OCI-M1 (cell line): ENCODE measurements at places on chromosomes 5 and 9.

DNA sequence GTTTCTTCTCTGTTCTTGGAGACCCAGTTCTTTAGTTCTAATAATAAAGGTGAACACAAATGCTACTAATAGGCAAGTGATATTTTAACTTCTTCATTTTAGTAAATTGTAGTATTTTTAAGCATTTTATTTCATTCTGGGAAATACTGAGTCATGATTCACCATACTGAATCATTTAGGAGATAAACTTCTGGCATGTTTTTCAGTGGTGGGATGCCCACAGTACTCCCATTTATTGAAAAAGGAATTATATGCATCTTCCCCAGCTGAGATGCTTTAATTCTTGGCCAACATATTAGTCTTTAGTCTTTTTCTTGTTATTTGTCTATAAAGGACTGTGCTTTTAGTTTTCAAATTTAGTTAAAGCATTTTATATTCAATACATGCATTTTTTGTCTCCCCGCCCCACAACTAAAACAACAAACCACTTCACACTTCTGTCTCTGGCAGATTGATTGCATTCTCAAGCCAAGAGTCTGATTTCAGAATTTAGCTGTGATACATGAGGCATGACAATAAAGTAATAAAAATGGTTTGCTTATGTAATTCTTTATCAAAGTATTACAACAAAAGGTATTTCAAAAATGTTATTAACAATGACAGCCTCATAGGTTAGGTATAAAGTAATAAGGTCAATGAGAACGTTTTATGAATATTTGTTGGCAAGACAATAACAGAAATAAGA lies 125.2 kb upstream of the CDH18 start:
- no peak for DNase-seq

- DNase-seq = no peak
These were observed 22.8 kb upstream of the ANKRD18A start for GRCh38 chr9:38642951-38643814.

GRCh38 chr9:135077497-135078200 lies 9.8 kb upstream of the OLFM1 start:
- DNase-seq = peak; percentile 14

DNA sequence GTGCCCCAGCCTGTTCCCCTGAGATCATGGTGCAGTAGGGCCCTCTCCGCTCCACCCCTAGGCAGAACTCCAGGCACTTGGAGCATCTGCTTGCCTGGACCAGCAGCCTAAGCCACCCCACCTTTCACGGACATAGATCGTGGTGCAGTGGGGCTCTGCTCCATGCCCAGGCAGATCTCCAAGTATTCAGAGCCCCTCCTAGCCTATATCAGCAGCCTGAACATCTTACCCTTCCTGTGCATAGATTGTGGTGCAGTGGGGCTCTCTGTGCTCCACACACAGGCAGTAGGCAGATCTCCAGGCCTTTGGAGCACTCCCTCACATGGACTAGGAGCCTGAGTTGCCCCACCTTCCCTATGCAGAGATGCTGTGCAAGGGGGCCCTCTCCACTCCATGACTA lies 103.0 kb downstream of the GLIS3 start:
- no peak for DNase-seq

- peak; percentile 94 for DNase-seq
These were observed at the start of gene IL11RA for GRCh38 chr9:34651876-34652601. IL11RA (plus strand) TSS chr9:34652185; CDS start chr9:34655218, 3,033 bp downstream.

DNA sequence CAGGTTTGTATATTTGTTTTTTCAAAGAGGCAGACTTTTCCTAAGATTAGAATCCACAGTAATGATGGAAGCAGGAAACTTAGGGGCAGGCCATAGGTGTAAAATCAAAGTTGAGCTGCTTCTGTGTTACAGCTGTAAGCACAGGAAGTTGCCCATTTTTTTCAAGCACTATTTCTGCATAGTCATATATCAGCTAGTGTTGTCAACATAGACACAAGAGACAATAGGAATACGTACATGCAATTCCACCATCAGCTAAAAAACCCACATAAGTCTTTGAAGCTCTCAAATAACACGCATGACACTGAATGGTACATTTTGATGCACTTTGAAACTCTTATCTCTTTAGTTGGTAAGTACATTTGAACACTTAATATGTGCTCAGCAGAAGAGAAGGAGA lies 20.2 kb upstream of the SMIM15 start:
- peak; percentile 79 for DNase-seq

- DNase-seq = no peak
These were observed 45.4 kb downstream of the ZNF608 start for GRCh38 chr5:124701016-124701415.

DNA sequence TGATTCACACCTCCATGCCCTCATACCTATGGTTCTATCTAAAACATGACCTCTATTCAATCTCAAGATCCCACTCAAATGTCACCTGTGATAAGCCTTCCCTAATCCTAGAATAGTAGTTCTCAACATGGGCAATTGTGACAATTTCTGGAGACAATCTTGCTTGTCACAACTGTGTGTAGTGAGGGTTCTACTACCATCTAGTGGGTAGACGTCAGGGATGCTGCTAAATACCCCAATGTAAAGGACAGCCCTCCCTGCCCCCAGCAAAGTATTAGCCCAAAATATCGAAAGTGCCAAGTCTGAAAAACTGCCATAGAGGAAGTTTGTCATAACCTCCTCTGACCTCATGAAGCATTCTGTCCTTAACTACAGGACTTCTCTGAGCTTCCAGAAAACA lies 32.0 kb downstream of the TBCA start:
- DNase-seq = no peak

DNA sequence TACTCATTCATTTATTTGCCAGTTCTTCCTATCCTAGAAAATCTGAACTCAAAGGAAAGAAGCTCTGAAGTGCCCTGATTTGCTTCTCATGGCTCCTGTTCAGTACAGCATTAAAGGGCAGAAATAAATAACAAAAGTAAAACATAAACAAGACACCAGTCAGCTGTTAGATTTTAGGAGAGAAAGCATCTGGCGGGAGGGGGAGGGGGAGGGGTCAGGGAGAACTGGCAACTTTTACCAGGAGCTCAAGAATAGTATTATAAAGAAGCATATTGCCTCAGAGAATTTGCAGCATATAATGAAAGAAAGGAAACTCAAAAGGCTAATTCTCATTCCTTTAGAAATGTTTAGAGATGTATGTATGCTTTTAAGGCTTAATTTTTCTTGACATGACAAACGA lies 68.1 kb downstream of the SEMA6A start:
- DNase-seq = no peak

DNA sequence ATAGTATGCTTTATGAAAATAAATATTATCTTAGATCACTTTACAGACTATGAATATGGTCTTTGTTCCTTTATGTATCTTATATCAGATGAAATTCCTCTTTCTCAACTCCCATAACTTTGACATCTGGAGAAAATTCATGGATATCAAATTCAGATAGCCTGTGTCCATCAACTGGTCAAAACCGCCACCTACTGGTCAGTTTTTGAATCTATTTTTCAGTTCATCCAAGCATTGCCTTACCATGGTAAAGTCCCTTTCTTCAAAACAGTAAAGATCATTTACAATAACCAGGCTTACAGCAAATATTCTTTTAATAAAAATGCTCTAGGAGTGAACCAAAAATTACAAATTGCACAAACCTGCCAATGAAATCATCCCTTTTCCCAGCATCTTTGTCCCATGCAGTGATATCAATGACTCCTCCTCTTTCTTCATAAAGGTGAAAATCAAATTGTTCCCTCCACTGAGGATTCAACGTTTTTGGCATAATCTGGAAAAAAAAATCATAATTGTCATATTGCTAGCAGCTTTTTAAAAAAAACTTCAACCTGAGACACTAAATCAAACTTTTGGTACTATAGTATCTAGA lies 290.5 kb downstream of the SLF1 start:
- DNase-seq = peak; percentile 64

GRCh38 chr9:24351973-24352372 lies 193.7 kb downstream of the IZUMO3 start:
- DNase-seq = no peak

- no peak for DNase-seq
These were observed 92.8 kb downstream of the MVB12B start for GRCh38 chr9:126419475-126419874.

GRCh38 chr5:67515762-67516161 lies 319.2 kb upstream of the CD180 start:
- no peak for DNase-seq

- no peak for DNase-seq
These were observed 423.8 kb downstream of the BNC2 start for GRCh38 chr9:16446636-16447035.

GRCh38 chr9:82621447-82621846 lies 441.5 kb downstream of the RASEF start:
- no peak for DNase-seq

GRCh38 chr9:93303258-93303771 lies 119.4 kb downstream of the WNK2 start:
- DNase-seq = no peak

- DNase-seq = no peak
These were observed 36.8 kb upstream of the STARD4 start for GRCh38 chr5:111548992-111549649.

DNA sequence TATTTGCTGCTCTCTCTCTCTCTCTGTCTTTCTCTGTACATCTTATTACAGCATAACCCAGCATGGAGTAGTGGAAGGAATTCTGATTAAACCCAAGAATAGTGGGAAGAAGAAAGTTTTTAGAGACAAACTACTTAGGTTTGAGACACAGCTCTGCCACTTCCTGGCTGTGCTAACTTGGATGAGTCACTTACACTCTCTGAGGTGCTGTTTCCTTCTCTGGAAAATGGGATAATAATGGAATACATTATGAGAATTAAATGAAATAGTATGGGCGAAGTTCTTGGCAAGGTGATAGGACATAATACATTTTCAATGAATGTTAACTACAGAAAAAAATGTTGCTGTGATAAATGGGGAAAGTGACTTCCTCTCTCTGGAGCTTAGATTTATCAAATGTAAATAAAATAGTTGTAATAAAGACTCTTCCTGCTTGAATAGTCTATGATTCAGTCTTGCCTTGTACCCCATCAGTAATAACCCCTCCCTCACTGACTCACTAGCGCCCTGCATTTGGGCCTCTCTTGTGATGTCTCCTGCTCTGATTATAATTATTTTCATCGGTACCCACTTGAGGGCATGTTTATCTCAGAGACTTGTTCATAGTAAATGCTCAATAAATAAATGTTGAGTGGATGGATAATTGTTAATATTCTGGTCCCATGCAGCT lies 27.6 kb downstream of the KIF4B start:
- DNase-seq = no peak

GRCh38 chr5:108521011-108521700 lies 139.3 kb upstream of the FBXL17 start:
- no peak for DNase-seq

DNA sequence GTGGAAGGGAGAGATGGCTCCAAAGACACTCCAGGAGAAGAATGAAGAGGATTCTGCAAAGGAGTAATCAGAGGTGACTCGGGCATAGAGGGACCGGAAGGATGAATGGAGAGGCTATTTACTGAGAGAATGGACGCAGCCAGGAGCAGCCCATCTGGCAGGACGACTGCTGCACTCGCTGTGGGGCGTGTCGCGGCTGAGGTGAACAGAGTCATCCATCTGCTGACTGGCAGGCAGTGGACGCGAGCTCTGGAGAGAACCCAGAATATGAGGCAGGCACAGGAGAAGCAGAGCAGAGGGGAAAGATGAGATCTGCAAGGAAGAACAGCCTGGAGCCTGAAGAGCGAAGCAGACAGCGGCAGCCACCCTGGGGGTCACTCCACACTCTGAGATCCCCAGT lies 16.4 kb downstream of the FGF1 start:
- DNase-seq = no peak

- no peak for DNase-seq
These were observed 24.5 kb downstream of the FGD3 start for GRCh38 chr9:92971776-92972175.

DNA sequence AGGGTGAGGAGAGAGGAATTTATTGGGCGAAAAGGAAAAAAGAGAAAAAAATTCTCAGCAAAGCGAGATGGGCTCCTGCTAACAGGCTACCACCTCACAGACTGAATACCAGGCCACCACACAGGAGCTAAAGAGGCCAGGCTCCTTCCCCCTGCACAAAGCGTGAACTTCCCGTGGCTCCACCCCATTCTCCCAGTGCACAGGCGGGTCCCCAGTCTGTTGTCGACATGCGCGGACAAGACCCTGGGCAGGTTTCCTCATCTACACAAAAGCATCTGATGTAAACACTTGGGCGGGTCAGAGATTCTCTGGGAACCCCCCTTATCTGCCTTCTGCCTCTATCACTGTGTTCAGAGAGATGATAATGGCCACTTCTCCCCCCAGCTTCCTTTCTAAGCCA lies 34.2 kb downstream of the IL31RA start:
- DNase-seq = no peak

DNA sequence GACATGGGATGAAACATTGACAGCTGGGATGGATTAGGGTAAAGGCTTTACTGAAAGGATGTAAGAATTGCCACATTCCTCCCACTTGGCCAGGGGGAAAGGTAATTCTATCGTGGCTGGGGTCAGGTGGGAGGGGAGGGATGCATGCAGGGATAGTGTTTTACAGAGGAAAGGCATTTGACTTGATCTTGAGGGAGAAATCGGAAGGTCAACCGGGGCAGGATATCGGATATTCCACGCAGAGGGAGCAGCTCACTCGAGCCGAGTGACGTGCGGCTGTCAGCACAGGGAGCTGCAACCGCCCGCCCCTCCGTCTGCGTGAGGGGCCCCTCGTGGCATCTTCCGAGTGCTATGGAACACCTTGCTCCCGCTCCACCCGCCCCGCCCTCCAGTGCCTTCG lies 63.4 kb upstream of the ADAMTS2 start:
- DNase-seq = no peak

GRCh38 chr5:95918421-95919006 lies 43.1 kb downstream of the ELL2 start:
- peak; percentile 63 for DNase-seq

GRCh38 chr9:125771037-125771436 lies 23.9 kb downstream of the PBX3 start:
- DNase-seq = no peak

DNA sequence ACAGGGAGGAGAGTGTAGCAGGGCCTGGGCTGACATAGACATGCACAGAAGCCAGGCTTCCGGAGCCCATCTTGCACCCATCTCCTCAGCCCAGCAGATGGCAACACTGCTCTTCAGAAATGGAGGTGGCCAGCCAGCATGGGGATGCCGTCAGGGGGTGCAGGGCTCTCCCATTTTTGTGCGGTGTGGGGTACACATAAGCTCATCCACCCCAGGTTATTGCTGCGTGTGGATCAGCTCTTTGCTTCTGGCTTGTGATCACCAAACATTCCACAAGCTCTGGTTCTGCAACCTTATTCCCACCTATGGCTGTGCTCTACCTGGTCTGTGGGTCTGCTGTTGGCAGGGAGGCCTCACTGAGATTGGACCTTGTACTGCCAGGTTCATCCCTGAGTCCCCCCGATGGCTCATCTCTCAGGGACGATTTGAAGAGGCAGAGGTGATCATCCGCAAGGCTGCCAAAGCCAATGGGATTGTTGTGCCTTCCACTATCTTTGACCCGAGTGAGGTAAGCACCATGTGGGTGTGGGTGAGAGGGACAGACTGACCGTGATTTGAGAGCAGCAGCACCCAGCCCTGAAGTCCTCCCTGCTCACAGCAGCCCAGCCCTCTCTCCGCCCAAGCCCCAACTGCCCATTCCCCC lies 17.3 kb downstream of the SLC22A5 start:
- peak; percentile 82 for DNase-seq
